ENCODE measurements at places on chromosomes 13 and 19.

DNA sequence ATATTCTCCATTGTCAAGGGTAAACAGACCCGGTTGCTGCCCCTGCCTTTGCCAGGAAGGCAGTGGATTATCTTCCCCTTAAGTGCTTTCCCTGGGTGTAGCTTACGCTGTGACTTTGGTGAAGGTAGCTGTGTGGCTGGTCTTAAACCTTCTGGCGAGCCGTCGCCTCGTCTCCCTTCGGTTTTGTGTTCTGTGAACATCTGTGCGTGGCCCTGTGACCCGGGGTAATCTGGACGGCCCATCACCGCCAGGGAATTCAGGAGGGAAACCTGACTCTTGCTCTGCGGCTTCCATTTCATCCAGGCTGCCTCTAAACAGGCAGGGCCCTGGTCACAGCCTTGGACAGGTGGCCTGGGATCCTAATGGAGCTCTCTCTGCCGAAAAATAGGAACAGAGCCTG is 78.7 kb downstream of the SHISA2 start:
- DNase-seq: no peak

GRCh38 chr13:109569958-109570711 is 216.2 kb downstream of the IRS2 start:
- DNase-seq: peak; percentile 21

GRCh38 chr13:60047918-60048317 is 115.8 kb downstream of the DIAPH3 start:
- no peak for DNase-seq

GRCh38 chr13:40056898-40057619 is 401.6 kb downstream of the COG6 start:
- no peak for DNase-seq

DNA sequence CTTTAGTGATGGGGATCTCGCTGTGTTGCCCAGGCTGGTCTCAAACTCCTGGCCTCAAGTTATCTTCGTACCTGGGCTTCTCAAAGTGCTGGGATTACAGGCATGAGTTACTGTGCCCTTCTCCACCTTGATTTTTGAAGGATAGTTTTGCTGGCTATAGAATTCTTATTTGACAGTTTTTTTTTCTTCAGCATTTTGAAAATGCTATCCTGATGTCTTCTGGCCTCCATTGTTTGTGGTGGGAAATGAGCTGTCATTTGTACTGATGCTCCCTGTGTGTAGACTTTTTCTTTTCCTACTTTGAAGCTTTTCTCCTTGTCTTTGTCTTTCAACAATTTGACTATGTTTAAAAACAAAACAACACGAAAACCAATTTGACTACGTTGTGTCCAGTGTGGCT is 54.2 kb downstream of the SIPA1L3 start:
- no peak for DNase-seq

- no peak for DNase-seq
Measured at GRCh38 chr13:59230484-59231264, 933.1 kb downstream of the DIAPH3 start.

DNA sequence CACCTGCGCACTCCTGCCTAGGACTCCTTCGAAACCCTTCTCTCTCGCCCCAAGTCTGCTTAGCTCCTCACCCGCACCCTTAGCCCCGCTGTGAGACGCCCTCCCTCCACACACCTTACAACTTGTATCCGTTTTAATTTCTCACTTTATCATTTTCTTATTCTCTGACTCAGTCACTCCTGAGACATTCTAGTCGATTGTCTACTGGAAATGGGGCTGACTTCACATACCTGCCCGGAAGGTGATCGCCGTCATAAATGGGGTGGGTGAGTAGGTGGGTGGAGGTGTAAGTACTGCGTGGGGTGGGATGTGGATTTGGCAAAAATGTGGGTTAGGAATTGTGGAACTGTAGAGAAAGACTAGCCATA is 714 bp downstream of the NDFIP2 start:
- peak; percentile 81 for DNase-seq

All from activated CD4-positive, alpha-beta T cell treated with anti-CD3 and anti-CD28 coated beads, Interleukin-2, amount 50 U/mL, for 48 hours (primary cell).